CD4-positive, alpha-beta T cell treated with Interleukin-6 at 100 ng/mL for 8 hours (primary cell): ENCODE measurements at places on chromosomes 2 and 18.

DNA sequence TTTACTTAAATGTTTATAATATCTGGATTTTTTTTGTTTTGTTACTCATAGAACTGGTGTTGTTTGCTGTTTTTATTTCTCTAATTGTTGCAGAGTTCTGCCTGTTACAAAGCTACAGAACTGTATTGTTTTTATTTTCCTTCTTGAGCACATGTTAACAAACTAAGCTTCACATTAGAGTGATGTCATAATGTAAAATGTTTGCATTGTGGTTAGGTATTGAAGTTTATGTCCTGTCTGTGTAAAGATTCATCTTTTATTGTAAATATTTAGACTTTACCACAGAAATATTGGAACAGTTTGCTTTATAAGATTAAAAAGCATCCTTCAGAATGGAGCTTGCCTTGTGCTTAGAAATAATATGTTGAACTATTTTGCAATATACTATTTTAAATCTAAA lies 67.7 kb downstream of the CLIP4 start:
- DNase-seq: no peak

- DNase-seq: no peak
Measured at GRCh38 chr2:221310730-221311129, 261.4 kb downstream of the EPHA4 start.

- no peak for DNase-seq
Measured at GRCh38 chr2:190210471-190210870, 109.2 kb downstream of the HIBCH start.

DNA sequence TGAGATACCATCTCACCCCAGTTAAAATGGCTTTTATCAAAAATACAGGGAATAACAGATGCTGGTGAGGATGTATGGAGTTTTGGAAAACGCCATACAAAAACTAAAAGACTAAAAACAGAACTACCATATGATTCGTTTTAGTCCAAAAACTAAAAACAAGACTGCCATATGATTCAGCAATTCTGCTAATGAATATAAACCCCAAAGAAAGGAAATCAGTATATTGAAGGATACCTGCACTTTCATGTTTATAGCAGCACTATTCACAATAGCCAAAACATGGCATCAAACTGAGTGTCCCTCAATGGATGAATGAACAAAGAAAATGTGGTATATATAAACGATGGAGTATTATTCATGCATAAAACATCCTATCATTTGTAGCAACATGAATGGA lies 224.4 kb upstream of the MC4R start:
- no peak for DNase-seq

- no peak for DNase-seq
Measured at GRCh38 chr2:176746411-176746810, 466.2 kb upstream of the HNRNPA3 start.

GRCh38 chr2:23375448-23375847 lies 9.5 kb upstream of the KLHL29 start:
- DNase-seq: no peak

GRCh38 chr18:37537868-37538525 lies 27.6 kb downstream of the CELF4 start:
- DNase-seq: no peak

GRCh38 chr2:29097569-29097968 lies 17.6 kb upstream of the CLIP4 start:
- DNase-seq: no peak

- no peak for DNase-seq
Measured at GRCh38 chr2:187939180-187939579, 352.5 kb upstream of the GULP1 start.

- no peak for DNase-seq
Measured at GRCh38 chr2:105573490-105573889, 171.2 kb upstream of the NCK2 start.

- no peak for DNase-seq
Measured at GRCh38 chr18:55088000-55088401, 128.7 kb upstream of the CCDC68 start.
